IgD-negative memory B cell (primary cell): ENCODE measurements at places on chromosomes 4 and X. TPM values are rescaled to one million over a fixed set of nuclear protein-coding genes. Genes with fewer than 3 reads are reported as not detected.

ADH1A gene
- not detected for polyA plus RNA-seq

IL1RAPL2 gene
- not detected for polyA plus RNA-seq

ADH1C gene
- polyA plus RNA-seq, result not detected

CT45A2 gene
- polyA plus RNA-seq, result not detected

PLXNB3 gene
- not detected for polyA plus RNA-seq

TBC1D14 gene
- 28.2 TPM for polyA plus RNA-seq

ZCCHC18 gene
- polyA plus RNA-seq, result 15.4 TPM

CPZ gene
- not detected for polyA plus RNA-seq
